ENCODE measurements at places on chromosomes 5 and 9.

DNA sequence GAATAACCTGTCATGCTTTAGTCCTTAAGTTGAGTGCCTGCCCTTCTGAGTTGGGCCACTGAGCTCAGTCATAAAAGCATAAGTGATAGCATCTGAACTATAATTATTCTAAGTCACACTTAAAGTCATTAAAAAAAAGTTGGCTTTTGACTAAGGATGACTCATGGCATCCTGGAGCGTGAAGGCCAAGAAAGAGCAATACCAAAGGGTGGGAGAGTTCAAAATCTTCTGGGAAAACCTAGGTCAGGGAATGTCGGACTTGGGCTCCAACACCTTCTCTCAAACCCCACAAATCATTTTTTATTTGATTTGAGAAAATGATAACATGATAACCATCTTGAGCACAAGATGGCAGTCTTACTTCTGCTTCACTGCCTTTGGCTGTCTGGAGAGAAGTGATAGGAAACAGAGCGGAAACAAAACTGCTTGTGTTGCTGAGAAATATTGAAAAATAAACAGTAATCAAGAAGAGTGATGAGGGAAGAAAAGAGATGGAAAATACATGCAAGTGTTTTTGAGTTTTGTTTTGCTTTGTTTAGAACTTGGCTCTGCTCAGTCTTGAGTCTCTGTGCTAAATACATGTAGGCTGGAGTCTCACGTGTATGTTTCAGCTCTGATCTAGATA is 16.9 kb upstream of the NTRK2 start:
- no peak for DNase-seq

DNA sequence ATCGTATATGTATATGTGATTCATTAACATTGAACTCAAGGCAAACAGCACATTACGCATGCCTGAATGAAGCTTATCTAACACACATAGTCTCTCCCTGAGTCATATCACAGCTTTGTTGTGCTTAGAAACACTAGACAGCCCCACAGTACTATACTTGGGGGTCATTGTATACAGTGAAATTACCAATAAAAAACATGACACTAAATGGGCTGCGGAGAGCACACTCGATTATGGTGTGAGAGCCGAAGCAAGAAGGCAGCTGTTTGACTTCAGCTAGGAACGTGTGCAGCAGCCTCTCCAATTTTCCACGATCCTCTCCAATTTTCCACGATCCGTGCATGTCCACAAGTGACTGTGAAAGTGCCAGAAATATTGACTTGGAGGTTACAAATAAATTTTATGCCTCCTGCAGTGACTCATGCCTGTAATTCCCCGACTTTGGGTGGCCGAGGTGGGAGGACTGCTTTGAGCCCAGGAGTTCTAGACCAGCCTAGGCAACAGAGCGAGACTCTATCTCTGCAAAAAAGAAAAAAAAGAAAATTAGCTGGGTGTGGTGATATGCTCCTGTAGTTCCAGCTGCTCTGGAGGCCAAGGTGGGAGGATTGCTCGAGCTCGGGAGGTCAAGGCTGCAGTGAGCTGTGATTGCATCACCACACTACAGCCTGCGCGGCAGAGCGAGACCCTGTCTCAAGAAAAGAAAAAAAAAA is 102.4 kb downstream of the DAPK1 start:
- DNase-seq, result peak; percentile 79

GRCh38 chr9:89743573-89744254 is 138.9 kb downstream of the GADD45G start:
- DNase-seq, result no peak

- no peak for DNase-seq
Observed at GRCh38 chr9:133579601-133580418, 29.4 kb downstream of the FAM163B start.

DNA sequence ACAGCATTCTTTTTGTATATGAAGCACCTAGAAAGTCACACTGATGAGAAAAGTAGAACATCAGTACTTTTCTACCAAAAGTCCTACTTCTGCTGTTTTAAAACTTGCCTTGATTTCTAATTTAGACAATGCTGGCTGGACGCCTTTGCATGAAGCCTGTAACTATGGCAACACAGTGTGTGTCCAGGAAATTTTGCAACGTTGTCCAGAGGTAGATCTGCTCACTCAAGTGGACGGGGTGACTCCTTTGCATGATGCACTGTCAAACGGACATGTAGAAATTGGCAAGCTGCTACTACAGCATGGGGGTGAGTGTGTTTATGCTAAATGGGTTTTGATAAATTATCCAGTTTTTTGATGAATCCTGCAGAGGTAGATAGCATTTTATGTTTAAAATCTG is 73.5 kb downstream of the SLF1 start:
- DNase-seq, result peak; percentile 69

DNA sequence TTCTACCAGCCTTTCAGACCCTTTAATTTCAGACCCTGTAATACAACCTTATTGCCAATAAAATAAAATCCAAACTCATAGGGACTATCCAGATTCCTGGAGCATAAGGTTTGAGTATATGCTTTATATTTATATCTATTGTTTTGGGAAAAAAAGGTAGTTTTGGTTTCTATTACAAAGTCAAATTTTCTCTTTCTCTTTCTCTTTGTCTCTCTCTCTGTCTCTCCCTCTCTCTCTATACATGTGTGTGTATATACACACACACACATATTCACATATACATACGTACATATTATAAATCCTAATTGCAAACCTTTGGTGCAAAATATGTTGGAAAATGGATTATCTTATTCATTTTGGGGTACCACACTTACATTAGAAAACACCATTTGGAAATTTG is 39.0 kb downstream of the TMEM232 start:
- DNase-seq, result no peak

GRCh38 chr9:133963166-133963565 is 29.0 kb downstream of the VAV2 start:
- DNase-seq, result no peak

DNA sequence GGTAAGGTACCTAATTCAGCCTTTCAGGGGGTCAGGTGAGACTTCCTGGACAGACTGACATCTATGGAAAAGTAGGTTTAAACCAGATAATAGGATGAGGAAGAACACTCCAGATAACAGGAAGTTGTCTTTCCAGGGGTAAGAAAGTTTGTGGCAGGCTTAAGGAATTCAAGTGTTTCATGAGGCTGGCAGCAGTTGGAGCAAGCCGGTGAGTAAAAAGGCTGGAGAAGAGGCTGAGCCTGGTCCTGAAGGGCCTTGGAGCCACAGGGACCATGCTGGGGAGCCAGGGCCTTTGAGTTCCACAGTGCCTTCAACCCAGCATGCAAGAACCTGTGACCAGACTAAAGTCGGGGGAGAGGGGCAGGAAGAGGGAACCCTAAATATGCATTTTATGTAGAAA is 353.4 kb downstream of the SPOCK1 start:
- DNase-seq, result no peak

- DNase-seq, result no peak
Observed at GRCh38 chr9:94101162-94101853, 17.0 kb downstream of the PTPDC1 start.

GRCh38 chr9:87878989-87879511 is 3.6 kb upstream of the SPATA31E1 start:
- peak; percentile 63 for DNase-seq

- DNase-seq, result no peak
Observed at GRCh38 chr5:58770136-58770535, 187.3 kb downstream of the RAB3C start.

DNA sequence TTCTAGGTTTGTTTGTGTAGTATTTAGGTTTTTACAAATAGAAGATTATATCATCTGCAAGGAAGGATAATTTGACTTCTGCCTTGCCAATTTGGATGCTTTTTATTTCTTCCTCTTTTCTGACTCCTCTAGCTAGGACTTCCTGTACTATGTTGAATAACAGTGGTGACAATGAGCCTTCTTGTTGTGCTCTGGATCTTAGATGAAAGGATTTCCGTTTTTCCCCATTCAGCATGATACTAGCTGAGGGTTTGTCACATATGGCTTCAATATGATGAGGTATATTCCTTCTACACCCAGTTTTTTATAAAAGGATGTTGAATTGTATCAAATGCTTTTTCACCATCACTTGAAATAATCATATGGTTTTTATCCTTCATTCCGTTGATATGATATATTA is 101.4 kb downstream of the FBXO4 start:
- DNase-seq, result no peak

GRCh38 chr9:32431940-32432555 is 47.6 kb downstream of the ACO1 start:
- no peak for DNase-seq

- DNase-seq, result no peak
Observed at GRCh38 chr5:126686451-126687126, 85.8 kb downstream of the PHAX start.

DNA sequence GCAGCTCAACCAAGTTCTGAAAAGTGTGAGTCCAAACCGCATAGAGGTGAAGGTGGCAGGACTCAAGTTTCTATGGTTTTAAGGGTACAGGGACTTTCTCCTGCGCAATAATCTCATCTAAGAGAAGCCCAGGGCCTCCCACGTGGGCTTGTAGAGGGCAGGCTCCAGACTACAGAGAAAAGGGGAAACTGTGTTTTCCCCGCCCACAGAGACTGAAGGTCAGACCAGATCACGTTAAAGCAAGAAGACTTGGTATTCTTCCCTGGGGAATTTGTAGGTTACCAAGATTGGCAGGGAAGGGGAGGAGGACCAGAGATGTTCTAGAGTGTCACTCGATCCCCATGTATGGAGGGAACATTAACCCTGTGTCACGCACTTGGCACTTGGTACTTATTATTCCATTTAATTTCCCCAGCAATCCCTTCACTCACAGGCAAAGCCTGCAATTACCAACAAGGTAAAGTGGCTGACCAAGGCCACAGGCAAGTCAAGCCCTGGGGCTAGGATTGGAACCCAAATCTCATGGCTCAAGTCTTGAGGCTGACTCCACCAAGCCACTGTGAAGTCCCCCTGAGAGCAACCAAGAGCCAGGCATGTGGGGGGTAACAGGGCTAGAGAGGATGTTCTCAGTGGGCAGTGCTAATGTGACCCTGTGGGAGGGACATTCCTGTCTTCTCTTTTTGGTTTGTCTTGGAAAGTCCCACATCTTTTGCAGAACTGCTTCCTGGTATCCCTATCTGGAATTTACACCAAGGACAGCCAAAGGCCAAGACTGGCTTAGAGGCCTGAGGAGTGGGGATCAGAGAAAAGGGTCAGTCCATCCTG is 18.3 kb upstream of the NEK6 start:
- no peak for DNase-seq

DNA sequence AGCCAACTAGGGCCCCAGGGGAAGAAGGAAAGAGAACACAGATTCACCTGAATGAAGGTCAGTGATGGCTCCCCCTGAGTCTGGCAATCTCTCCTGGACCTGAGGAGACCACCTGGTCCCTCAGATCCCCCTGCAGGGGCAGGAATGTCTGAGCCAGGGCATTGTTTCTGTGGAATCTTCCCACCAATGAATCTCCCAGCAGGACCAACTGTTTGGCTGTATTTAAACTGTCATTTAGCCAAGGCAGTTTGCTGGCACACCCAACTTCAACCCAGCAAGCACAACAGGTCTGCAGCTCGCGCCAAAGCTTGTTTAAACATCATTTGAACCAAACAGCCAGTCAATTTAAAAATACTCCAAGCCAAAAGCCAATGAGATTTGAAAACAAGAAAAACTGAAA is 92.6 kb downstream of the SH3TC2 start:
- no peak for DNase-seq

- DNase-seq, result no peak
Observed at GRCh38 chr9:123073441-123073840, 40.0 kb downstream of the GPR21 start.

- DNase-seq, result no peak
Observed at GRCh38 chr5:128876569-128877382, 88.5 kb upstream of the SLC27A6 start.

DNA sequence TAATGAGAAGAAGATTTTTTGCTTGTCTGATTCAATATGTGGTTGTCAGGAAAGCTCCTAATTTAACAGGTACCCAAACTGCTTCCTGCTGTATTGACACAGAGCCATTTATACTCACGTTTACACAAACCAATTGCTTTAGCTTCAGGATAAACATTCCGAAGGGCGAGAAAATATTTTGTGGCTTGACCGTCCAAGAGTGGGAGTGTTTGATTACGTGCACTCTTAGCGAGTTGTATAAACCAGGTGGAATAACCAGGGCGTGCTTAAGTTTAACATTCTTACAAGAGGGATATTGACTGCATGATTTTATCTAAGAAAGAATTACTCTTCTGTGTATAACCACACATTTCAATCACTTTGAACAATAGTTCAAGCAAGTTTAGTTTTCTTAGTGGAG is 278.7 kb upstream of the TYRP1 start:
- no peak for DNase-seq

Measured in non-pigmented ciliary epithelial cell (primary cell).